ENCODE measurements at places on chromosomes 1 and 21.

- DNase-seq: no peak
These were observed 290.3 kb upstream of the B3GALT2 start for GRCh38 chr1:193476748-193477147.

DNA sequence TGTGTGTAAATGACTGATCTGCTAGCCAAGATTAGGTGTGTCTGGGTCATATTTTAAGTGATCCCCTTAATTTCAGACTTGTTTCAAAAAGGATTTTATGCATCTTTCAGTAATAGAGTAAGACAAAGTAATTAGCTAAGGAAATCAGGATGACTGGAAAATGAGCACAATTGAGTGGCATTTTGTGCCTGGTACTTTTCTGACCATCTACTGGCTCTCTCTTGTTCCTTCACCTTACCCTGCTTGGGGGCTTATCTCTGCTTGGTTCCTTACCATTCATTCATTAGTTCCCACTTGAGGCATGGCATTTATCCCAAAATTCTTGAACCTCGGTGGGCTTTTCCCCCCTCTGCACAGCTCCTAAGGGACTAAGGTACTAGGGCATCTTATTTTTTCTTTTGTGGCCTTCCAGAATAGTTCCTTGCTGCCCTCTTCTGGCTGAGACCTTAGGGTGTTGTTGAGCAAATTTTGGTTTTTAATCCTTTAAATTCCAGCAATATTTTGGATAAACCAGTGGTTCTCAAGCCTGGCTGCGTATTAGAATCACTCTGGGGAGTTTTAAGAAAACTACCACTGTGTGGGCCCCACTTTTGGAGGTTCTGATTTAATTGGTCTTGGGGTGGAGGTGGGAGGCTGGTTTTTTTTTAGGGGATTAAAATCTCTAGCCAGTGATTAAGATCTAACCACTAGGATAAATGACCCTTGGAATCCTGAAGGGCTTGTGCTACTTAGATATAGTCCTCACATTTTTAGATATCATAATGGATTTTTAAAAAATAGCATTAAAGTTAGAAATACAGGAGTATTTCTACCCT is 50.8 kb downstream of the HS2ST1 start:
- no peak for DNase-seq

DNA sequence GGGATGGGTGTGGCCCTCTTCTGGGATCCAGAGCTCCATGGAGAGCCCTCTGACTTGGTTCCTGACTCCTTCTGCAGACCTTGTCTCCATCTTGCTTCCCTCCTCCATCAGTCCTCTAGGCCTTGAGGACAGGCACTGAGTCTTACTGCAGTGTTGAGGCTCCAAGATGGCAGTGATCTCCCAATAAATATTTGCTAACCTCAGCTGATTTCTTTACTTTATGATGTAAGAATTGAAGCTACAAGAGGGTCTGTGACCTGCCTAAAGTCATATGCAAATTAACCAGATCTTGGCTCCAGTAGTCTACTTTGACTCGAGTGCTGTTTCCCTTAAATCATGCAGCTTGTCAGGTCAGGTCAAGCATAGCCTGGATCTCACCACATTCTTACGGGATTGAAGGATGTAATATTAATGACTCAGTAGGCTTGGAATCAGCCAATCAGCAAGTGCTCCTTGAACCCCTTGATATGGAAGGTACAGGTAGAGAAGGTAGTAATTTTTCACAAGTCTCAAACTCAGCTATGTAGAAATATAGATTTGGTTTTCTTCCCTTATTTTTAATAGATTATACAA is 93.0 kb downstream of the CLIC6 start:
- no peak for DNase-seq

GRCh38 chr1:160030657-160031364 is 979 bp downstream of the PIGM start:
- no peak for DNase-seq

- DNase-seq: no peak
These were observed 171.5 kb downstream of the ADSS2 start for GRCh38 chr1:244280201-244280600.

DNA sequence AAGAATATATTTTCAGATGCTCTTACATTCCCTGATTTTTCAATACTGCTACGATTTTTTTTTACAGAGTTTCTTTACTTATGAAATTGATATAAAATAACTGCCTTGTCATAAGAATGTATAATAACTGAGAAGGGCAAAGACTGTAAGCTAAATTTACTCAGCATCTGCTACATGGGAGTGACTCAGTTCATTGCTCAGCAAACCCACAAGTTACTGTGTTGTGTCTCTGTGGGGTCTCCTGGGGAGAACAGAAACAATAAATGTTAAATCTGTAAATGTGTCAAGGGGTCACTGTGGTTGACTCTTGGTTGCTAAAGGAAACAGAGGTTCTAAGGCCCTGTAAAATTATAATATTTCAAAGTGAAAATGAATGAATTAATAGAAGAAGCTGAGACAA is 210.3 kb upstream of the CACYBP start:
- DNase-seq: no peak

- DNase-seq: no peak
These were observed 27.5 kb downstream of the RNF19B start for GRCh38 chr1:32937061-32937460.

- DNase-seq: no peak
These were observed 128.5 kb upstream of the GALNT2 start for GRCh38 chr1:229938551-229938950.

- no peak for DNase-seq
These were observed 103.7 kb downstream of the HS2ST1 start for GRCh38 chr1:87017998-87018672.

- DNase-seq: no peak
These were observed 1421.7 kb downstream of the KCNT2 start for GRCh38 chr1:195186544-195186943.

DNA sequence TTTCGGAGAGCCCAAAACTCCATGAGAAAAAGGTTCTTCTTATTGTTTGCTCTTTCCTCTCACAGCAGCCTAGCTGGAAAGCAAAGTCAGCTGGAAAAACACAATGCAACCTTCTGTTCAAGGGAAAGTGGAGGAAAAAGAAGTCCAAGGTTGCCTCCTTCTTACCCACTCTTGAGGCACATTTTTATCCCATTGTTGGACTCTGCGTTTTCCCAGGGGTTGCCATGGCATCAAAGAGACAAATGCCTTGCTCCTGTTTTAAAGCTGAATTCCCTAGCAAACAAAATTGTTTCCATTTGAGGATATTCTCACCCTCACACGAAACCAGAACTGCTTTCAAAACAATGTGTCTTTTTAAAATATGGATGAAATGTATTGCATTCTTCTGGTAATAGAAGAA is 45.1 kb upstream of the PALMD start:
- no peak for DNase-seq

DNA sequence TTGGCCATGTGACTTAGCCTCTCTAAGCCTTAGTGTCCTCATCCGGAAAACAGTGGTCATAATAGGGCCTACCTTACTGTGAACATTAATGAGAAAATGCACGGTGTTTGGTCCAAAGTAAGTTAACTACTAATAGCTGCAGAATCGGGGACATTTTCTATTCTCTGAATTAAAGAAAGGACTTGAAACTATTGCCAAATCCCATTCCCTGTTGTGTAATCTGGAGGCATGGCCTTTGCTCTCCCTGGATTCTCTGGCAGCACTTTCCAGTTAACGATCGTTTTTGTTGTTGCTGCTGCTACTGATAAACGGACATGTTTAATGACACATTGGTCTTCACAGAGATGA is 30.5 kb downstream of the FMO4 start:
- no peak for DNase-seq

GRCh38 chr1:235632506-235633401 is 16.8 kb downstream of the GNG4 start:
- no peak for DNase-seq

- DNase-seq: no peak
These were observed 43.4 kb downstream of the ITSN1 start for GRCh38 chr21:33685613-33686197.

DNA sequence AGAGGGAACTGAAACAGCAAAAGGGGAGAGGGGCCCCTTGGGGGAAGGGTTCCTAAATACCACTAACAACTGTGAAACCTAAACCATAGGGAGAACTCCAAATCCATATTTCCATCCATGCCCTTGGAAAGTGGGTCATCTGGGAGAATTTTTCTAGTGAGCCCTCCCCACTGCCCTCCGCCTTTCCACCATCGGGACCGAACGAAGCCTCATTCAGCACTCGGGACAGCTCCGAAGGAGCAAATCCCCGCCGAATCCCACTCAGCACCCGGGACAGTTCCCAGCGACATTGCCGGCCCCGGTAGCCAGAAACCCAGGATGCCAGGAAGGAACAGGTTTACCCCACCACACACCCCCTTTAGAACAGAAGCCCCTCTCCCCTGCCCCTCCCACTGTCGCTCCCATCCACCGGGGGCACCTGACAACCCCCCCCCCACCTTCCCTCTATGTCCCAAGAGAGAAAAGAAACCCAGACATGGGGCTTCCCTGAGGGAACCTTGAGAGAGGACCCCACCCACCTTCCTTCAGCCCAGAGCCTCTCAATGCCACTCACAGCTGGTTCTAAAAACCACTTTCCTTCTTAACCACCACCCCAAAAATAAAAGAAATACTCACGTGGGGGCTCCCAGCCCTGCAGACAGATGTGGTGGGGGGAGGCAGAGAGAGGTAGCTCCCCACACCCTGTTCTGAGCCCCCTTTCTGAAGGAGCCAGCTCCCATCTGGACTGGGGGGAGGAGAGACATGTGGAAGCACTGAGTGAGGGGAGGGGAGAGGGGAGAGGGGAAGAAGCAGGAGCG is 4.5 kb downstream of the DLGAP3 start:
- no peak for DNase-seq

- no peak for DNase-seq
These were observed 7.1 kb downstream of the SLC66A1 start for GRCh38 chr1:19319196-19319595.

DNA sequence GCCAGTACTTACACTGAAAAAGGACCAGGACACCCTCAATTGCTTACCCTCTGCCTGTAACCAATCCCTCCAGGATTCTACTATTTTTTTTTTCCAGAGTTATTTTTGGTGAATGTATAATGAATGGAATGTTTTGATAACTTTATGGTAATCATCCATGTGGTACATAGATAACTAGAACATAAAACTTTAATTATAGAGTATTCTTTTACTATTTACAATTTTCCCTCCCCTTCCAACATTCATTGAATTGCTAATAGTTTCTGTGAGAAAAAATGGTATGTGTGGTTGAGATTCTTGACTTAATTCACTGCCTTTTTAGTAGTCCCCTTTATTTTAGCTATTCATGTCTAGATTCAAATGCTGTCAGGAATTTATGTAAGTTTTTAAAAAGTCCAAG is 164.6 kb downstream of the CYYR1 start:
- no peak for DNase-seq

DNA sequence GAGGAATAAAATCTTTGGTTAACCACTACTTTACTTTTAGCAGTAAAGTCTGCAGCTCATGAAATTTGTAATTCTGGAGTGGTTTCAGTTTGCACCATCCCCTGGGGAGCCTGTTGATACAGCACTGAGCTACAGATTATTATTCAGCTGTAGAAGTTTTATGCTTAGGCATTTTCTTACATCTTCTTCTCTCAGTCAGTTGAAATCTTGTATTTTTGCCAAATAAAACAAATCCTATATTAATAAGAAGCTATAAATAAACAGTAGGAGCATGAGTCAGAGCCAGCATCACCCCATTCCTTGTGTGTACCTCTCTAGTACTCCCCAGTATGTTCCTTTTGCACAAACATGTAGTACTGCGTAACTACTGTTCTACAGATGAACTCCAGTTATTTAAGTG is 118.9 kb downstream of the ATF6 start:
- DNase-seq: no peak

- DNase-seq: no peak
These were observed 106.0 kb downstream of the RABGAP1L start for GRCh38 chr1:174265282-174265681.
